Fibroblast of skin of left quadriceps (primary cell): ENCODE measurements at places on chromosomes 2 and 18.
A peak's percentile ranks its signal among the peaks of the same experiment; 100 is the strongest.

DNA sequence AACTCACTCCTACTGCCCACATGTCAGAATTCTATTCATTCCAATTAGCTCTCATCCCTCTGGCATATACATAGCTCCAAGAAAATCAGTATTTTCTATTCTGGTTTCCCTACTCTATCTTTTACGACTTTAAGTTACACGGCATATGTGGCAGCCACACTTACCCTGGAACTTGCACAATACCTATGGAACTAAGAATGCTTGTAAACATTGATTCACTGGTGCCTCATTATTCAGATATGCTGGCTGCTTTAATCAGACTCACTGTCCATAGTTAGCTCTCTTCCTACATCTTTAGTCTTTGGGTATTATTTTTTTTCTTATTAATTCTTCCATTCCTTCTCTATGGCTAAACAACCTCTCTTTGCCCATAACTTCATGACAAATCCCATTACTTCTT is 1519.9 kb upstream of the ACVR2A start:
- peak; percentile 31 for DNase-seq

GRCh38 chr2:241894056-241894641 is 24.6 kb downstream of the RTP5 start:
- DNase-seq, result no peak

GRCh38 chr2:166900700-166901099 is 12.4 kb downstream of the XIRP2 start:
- no peak for DNase-seq

DNA sequence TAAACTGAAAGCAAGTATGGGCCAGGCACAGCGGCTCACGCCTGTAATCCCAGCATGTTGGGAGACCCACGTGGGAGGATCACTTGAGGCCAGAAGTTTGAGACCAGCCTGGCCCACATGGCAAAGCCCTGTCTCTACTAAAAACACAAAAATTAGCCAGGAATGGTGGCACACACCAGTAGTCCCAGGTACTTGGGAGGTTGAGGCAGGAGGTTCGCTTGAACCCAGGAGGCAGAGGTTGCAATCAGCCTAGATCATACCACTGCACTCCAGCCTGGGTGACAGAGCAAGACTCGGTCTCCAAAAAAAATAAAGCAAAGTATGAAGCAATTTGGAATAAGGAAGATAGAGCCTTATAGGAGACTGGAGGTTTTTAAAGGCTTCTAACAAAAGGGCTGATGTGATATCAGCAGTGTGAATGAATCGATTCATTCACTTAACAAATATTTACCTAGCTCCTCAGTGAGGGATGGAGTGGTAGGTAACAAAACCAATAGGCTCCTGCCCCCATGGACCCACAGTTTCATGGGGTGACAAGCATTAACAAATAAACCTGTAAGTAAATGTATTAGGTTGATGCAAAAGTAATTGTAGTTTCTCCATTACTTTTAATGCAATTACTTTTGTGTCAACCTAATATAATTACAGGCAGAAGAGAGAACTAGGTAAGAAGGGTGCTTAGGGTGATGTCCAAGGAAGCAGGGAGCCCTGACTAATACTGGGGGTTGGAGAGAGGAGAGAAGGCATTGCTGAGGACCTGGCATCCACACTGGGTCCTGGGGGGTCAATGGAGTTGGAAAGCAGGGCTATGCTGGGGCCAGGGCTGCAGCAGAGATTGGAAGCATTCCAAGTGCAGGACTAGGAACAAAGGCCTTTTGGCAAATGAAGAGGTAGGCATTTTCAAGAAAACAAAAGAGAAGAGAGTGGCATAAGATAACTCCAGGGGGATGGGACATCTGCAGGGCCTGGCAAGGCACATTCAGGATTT is 195.4 kb upstream of the ARL4C start:
- no peak for DNase-seq

- no peak for DNase-seq
Measured at GRCh38 chr18:69123421-69123820, 277.3 kb upstream of the DOK6 start.

GRCh38 chr2:105872830-105873229 is 128.1 kb downstream of the NCK2 start:
- DNase-seq, result no peak

DNA sequence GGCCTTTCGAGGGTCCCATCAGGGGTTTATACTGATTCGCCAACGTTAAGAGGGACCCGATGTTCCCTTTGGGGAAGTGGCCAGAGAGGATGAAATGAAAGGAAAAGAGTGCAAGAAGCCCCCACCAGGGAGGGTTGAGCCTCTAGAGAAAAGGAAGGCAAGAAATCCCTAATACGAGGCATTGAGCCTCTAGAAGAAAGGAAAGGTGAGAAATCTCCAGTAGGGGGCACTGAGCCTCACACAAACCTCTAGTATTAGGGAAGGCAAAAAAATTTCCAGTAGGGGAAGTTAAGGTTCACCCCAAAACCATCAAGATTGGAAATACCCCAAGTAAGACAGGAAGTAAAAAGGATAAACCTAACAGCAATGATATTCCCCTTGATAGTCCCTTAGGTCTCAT is 9.8 kb upstream of the SAP130 start:
- no peak for DNase-seq

GRCh38 chr2:157726946-157727345 is 98.3 kb upstream of the ACVR1C start:
- DNase-seq, result no peak

GRCh38 chr18:78526923-78527711 is 452.5 kb upstream of the SALL3 start:
- no peak for DNase-seq

- no peak for DNase-seq
Measured at GRCh38 chr2:94875820-94876522, 4.7 kb downstream of the TEKT4 start.

- DNase-seq, result no peak
Measured at GRCh38 chr2:234478121-234478858, 18.6 kb downstream of the ARL4C start.

DNA sequence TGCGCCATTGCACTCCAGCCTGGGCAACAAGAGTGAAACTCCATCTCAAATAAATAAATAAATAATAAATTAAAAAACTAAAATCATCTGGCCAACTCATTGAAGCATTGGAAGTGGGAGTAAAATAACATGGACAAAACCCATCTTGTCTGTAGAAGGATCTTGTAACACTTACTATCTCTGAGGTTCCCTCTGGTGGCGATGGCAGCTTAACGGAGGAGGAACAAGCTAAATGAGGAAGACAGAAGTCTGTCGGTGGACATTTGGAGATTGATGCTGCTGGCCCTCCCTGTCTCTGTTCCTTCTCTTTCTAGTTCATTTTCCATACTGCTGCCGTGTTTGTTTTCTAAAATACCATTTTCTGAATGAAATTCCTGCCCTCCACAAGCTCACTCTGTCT is 43.4 kb downstream of the ZCCHC2 start:
- no peak for DNase-seq

DNA sequence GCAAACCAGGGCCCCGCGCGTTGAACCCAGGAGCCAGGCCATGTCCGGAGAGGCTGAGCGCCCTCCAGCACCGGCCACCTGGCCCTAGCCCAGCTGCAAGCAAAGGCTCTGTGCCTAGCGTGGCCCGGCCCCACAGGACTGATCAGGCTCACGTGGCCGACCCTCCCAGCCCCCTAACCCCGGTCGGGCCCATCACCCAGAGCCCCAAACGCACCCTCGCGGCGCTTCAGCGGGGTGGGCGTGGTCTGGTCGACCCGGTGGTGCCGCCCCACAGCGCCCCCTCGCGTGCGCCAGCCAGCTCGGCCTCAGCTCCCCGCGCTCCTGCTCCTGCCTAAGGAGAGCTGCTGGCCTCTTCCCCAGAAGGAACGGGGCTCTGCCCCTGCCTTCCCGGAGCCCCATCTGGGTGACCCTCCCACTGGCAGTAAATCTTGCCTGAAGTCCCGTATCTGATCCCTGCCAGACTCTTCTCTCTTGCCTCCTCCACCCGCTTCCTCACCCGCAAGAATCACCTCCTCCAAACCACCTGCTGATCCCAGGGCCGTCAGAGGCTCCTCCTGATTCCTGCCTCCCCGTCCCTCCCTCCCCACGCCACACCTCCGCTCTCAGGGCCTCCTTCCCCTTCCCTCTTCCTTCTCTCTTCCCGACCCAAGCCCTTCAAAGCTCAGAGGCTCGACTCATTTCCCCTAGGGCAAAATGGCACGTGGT is 12.3 kb upstream of the TEX51 start:
- DNase-seq, result no peak

DNA sequence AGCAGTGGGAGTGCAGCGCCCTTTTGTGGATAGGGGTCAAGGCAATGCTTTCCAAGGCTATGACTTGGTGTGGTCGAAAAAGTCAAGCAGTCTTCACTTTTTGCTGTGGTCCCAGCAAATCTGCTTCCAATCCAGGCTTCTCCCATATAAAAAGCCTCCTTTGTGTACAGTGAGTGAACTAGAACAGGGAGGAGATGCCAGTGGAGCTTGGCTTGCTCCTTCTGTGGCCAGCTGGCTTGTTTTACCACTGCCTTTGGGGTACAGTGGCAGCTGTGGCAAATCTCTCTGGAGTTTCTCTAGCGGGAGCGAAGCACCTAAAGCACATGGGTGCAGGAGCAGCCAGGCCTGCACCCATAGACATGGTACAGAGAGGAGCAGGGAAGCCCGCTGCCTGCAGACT is 103.5 kb downstream of the MSH2 start:
- no peak for DNase-seq

GRCh38 chr2:193463011-193463410 is 1268.3 kb upstream of the TMEFF2 start:
- DNase-seq, result peak; percentile 5

DNA sequence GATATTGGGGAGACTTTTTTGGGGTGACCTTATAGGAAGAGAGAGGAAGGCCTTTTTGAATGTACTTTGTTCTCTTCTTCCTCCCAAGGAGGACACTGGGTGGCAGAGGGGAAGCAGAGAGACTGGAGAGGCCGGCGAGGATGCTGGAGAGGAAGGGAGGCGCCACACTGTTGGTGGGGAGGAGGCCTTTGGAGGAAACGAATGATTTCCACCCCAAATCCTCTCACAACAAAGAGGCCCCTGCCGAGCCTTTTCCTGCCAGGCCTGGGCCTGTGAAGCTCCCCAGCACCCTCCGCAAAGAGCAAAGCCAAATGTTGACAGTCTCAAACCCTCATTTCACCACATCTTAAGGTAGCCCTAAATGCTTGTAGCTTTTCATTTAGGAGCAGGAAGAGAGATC is 59.0 kb upstream of the UPP2 start:
- no peak for DNase-seq

DNA sequence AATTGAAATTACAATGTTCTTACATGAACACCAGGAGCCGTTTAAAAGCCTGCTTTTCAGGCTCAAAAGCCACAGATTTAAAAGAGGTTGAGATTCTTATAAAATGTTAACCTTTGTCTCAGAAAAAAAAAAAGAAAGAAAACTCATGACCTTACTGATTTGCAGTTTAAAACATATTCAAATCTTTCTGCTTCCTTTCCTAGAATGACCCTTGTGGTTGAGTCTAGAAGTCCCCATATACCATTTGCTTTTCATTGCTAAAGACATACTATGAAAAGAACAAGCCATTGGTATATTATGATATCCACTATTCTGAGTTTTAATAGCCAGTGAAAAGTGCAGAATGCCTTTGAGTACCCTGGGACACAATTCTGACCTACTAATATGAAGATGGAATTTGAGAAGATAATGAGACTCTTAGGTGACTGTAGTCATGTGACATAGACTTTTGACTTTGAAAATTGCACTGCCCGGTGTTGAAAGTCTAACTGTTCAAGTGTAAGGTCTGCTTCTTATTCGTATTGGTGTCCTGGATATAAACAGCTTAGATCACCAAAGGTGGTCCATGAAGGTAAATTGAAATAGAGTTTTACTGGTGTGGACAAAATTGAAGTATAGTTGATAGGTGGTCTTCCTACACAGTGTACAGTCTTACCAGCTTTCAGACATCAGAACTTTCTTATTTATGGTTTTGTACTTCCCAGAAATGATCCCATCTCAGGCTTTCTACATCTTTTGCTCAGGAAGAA is 117.0 kb downstream of the DOCK10 start:
- DNase-seq, result no peak

- DNase-seq, result no peak
Measured at GRCh38 chr2:10764096-10764785, 42.8 kb downstream of the ATP6V1C2 start.

- no peak for DNase-seq
Measured at GRCh38 chr18:47286776-47287410, 35.4 kb upstream of the SKOR2 start.

- DNase-seq, result no peak
Measured at GRCh38 chr2:239728751-239729150, 296.4 kb downstream of the NDUFA10 start.

DNA sequence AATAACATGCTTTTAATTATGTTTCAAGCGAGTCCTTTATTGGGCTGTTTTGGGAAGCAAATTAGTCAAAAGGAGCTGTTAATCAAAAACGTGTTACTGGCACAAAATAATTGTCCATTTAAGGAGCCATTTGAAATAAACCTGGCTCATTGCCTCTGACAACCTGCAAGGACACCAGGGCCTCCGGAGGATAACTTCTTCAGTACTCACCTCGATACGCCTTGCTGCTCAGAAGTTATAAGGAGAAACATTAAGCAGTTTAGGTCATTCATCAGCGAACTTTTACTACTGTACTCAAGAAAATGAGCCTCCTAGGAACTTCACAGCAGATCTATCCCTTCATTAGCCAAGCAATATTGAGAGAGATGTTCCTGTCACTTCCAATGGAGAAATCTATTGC is 1579.2 kb upstream of the ACVR2A start:
- no peak for DNase-seq

DNA sequence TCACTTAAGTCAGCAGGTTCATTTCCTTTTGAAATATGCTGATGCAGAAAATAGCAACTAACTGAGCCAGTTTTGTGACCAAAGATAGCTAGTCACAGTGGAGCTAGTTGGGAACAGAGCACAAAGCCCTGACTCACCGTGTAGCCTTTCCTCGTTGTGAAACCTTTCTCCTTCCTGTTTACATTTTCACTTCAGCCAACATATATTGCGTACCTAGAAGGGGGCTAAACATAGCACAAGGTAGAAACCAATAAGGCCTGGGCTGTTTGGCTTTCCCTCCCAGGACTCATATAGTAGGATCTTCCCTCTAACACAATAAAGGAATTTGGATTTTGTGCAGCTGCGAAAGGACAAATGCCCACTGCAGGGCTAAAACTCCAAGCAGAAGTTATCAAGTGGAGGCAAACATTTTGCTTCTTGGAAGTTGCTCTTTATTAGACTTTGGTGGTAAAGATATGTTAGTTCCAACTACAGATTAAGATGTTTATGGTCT is 24.5 kb upstream of the LPIN2 start:
- no peak for DNase-seq

GRCh38 chr18:26667046-26667445 is 118.7 kb upstream of the KCTD1 start:
- DNase-seq, result no peak

- no peak for DNase-seq
Measured at GRCh38 chr18:9927392-9928063, 13.7 kb downstream of the VAPA start.
